H1 (cell line): ENCODE measurements at places on chromosomes 1 and 21. TPM values are rescaled to one million over a fixed set of nuclear protein-coding genes. Genes with fewer than 3 reads are reported as not detected.

Gene OPTC
- total RNA-seq, result 0.78 and 1.1 TPM in 2 replicates

Gene ENTREP3
- 52.2 and 55.4 TPM in 2 replicates for total RNA-seq

Gene SPRR1B
- not detected in 2 replicates for total RNA-seq

Gene CLCA1
- total RNA-seq, result not detected in 2 replicates

Gene TNFSF4
- 0.59 and 0.63 TPM in 2 replicates for total RNA-seq

Gene LMX1A
- total RNA-seq, result not detected in 2 replicates

Gene SLC1A7
- not detected in 2 replicates for total RNA-seq

Gene CTSS
- total RNA-seq, result not detected in 2 replicates

Gene VWA5B1
- 0.78 and 2.3 TPM in 2 replicates for total RNA-seq

Gene KCNE2
- 0.31 and 0.37 TPM in 2 replicates for total RNA-seq

Gene BEND5
- total RNA-seq, result 6.5 and 7.5 TPM in 2 replicates

Gene GALE
- 26.0 and 29.9 TPM in 2 replicates for total RNA-seq

Gene LDLRAD1
- not detected in 2 replicates for total RNA-seq

Gene CHIT1
- total RNA-seq, result not detected in 2 replicates
